GOT3 (cell line): ENCODE measurements at places on chromosomes 13 and 19.

GRCh38 chr13:80305737-80306136, 35.2 kb downstream of the SPRY2 start:
- no peak for DNase-seq

GRCh38 chr13:80740071-80740470, 399.1 kb upstream of the SPRY2 start:
- no peak for DNase-seq

GRCh38 chr13:21330126-21330861, 128.8 kb downstream of the ZDHHC20 start:
- DNase-seq, result no peak

DNA sequence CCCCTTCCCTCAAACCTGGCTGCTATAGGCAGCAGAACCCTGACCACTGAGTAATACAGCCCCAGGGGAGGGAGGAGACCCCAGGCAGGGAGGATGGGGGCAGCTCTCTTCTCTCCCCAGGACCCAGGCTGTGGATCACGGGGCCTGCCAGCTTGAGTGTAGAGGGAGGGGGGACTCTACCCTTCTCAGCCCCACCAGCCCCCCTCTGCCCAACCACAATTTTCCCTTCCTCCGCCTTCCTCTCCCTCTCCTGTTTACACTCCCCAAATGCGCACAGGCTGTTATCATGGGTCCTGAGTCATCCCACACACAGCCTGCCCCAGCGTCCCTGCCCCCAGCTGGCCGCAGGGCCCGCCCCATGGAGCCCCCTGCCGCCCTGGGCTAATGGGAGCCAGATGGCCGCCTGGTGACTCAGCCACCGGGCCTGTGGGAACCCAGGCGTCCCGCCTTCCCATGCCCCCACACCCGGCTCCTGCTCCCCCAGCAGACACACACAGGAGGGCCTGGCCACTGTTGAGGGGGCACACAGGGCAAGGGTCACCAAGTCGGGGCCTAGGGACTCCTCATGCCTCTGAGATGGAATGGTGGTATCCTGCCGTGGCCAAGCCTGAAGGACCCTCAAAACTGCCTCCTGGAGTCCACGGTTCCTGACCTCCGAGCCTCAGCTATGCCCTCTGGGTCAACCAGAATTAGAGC, 13.6 kb downstream of the CCDC97 start:
- peak; percentile 22 for DNase-seq

GRCh38 chr19:35220315-35220921, 8.1 kb downstream of the FAM187B start:
- DNase-seq, result no peak

DNA sequence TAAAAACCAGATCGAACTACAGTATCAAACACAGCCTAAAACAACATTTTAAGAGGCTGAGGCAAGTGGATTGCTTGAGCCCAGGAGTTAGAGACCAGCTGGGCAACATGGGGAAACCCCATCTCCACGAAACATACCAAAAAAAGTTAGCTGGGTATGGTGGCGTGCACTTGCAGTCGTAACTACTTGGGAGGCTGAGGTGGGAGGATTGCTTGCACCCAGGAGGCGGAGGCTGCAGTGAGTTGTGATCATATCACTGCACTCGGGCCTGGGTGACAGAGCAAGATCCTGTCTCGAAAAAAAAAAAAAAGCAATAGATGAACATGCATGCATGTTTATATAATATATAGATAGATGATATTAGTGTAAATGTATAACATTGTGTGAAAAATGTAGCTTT, 5.2 kb upstream of the MRPS31 start:
- DNase-seq, result no peak

- DNase-seq, result no peak
Observed at GRCh38 chr13:79427883-79428282, 21.8 kb upstream of the RBM26 start.

DNA sequence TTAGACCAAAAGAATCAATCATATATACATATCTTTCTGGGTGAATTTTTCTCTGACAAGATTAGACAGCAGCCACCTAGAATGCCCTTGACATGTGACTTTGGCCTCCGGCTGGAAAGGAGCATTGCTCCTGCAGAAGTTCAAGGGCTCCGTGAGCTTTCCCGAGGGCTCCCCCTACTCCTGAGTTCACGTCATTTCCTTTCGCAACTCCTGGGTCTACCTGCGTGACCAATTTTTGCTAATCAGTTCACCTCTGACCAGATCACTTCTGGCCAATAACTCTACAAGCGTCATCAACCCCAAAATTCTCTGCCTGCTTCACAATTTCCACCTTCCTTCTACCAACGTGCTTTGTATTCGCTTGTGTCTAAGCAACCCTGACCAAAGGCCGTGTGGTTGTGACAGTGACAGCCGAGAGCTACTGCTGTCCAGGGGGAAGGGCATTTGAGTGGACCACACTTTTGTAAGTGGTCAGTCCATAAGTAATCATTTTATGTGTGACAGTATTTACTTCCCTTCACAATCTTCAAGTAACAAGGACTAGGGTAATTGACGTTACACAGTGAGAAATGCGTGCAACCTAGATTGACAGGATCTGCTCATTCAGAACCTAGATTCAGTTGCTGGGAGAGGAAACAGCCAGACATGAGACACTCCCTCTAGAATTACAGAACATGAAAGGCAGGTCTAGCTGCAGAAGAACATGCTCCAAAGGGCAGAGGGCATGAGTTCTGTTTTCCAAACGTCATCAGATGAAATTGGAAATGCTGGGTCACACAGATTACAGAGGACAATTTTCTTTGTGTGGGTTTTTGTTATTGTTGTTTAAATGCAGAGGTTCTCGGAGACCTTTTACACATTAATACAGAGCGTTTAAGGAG, 145.9 kb upstream of the SPACA7 start:
- no peak for DNase-seq

- DNase-seq, result no peak
Observed at GRCh38 chr13:97148894-97149293, 73.2 kb upstream of the MBNL2 start.

- no peak for DNase-seq
Observed at GRCh38 chr19:12708641-12709040, 12.2 kb upstream of the FBXW9 start.

- DNase-seq, result no peak
Observed at GRCh38 chr19:6481541-6482342, at the start of gene DENND1C. DENND1C (minus strand) TSS chr19:6481787; CDS start chr19:6481695, 92 bp downstream.

DNA sequence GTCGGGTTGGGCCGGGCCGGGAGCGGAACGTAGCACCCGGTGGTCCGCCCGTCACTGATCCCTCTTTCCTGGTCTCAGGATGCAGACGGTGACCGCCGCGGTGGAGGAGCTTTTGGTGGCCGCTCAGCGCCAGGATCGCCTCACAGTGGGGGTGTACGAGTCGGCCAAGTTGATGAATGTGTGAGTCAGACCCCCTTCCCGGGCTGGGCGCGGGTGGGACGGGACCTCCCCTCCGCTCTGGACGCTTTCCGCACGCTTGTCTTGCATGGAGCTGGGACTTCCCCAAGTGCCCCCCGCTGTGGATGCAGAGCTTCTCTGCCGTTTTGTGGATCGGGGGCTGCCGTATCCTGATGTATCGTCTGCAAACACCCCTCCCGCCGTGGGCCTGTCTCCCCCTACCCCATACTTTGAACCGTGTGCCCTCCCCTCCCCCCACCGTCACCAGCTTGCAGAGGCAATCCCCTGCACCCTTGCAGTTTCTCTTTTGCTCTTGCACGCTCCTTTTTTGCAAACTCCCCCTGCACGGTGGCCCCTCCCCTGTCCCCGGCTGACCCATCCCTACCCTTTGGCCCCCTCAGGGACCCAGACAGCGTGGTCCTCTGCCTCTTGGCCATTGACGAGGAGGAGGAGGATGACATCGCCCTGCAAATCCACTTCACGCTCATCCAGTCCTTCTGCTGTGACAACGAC, 669 bp downstream of the GADD45B start:
- no peak for DNase-seq

DNA sequence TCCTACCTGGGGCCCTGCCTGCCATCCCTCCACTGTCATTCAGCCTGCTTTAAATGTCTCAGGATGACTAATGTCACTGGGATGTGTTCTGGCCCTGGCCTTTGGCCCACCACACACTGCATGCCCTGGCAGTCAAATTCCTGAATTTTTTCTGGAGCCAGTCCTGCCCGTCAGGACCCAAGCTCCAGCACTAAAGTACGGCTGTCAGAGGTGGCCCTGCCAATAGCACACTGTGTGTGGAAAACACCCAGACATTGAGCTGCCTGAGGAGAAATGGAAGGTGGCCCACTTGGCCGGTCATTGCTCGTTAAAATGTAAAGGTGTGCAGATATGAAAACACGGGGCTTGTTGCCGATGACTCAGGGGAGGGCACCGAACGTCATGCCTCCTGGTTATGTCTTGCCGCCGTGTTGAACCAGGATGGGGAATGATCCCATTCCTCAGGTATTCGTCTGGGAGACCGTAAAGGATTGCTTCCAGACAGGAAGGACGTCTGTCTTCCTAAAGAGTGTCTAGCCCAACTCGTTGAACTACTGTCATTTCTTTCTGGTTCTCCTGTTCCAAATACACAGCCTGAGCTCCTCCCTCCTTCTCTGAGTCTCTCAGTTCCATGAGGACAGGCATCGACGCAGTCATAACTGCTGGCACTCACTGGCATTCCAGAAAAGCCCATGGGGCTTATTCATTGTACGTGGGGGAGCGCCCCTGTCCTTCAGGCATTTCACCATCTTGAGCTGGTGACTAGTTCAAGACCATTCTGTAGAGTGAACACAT, 40.6 kb downstream of the COL4A2 start:
- DNase-seq, result no peak

- no peak for DNase-seq
Observed at GRCh38 chr13:113322043-113322461, 25.0 kb downstream of the LAMP1 start.

DNA sequence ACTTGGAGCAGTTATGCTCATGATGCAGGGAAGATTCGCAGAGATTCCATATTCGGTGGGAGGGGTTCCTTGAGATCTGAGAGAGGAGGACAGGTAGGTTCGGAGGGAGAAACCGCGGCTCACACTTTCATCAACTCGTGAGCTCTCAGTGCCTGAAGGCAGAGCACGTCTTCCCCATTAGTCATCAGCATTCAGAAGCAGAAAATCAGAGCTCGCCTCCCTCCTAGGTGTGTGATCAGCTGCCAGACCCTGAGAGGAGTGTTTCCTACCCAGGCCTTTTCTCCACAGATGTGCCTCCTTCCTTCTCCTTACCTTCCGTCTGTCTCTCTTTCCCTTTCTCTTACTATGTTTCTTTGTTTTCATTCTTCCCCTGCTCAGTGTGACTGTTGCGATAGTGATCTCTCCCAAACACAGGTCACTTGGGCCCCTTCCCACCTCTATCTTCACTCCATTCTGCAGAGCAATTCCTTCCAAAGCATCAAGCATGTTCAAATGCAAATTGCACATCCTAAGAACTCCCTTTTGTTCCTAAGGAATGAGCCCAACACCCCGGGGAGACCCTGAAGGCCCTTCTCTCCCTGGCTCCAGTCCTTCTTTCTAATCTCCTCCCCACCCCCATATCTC, 389.5 kb downstream of the UQCRFS1 start:
- DNase-seq, result no peak

- DNase-seq, result no peak
Observed at GRCh38 chr13:24083722-24084421, 76.6 kb upstream of the SPATA13 start.

DNA sequence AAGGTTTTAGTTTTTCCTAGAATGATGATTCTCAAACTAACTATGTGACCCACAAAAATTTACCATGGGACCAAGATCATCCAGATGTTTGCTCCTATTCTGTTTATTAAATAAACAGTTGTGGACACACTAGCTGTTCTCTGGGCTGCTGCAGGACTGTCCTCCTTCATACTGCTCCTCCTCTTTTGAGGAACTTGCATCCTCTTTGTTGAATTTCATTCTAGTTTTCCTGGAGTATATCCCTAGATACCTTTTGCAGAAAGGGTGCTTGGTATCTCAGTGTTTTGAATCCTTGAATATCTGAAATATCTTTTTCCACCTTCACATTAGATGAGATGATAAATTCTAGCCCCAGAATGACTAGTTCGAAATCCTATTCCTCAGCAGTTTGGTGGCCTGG, 24.1 kb downstream of the VASP start:
- no peak for DNase-seq

- DNase-seq, result no peak
Observed at GRCh38 chr13:105545811-105546210, 989.7 kb downstream of the EFNB2 start.

DNA sequence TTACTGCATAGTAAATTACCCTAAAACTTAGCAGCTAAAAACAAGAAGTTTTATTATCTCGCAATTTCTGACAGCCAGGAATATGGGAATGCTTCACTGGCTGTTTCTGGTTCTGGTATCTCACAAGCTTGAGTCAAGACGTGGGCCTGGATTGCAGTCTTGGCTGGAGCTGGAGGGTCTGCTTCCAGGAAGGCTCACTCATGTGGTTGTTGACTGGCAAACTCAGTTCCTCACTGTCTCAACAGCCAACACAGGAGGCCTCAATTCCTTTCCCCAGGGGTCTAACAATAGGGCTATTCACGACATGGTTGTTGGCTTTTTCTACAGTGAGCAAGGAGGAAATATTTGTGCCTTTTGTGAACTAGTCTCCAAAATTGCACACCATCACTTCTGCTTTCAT, 146.3 kb downstream of the GPC5 start:
- DNase-seq, result no peak

DNA sequence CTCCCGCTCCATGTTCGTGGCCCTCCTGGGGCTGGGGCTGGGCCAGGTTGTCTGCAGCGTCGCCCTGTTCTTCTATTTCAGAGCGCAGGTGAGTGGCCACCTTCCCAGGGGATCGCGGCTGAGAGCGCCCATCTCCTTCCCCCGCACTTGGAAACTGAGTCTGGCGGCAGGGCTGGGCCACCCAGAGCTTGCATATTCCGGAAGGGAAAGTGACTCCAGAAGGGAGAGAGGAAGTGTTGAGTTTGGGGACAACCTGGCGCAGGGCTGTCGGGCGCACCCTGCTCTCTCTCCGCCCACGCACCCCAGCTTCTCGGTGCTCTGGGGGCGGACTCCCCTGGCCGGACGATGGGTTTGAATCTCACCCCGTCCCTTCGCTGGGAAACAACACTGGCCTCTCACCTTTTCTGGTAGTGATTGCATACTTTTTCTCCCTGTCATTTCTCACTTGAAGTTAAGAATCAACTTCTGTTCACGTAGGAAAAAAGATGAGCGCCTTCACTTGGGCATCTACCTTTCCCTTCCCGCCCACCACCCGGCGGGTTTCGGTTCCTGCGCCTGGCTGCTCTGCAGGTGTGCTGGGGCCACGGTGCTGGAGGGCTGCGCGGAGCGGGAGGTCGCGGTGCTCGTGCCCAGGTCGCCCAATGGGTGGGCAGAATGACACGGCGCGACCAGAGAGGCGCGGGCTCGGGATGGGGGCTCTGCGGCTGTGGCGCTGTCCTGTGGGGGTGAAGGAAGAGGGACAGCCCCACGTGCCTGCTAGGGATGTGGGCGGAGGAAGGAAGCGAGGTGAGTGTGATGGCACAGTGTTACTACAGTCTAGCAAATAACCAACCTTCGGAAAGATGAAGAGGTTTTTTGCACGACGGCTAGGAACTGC, 721 bp downstream of the TNFSF11 start:
- DNase-seq, result no peak

- DNase-seq, result no peak
Observed at GRCh38 chr13:112746044-112746443, 56.2 kb downstream of the ATP11A start.

DNA sequence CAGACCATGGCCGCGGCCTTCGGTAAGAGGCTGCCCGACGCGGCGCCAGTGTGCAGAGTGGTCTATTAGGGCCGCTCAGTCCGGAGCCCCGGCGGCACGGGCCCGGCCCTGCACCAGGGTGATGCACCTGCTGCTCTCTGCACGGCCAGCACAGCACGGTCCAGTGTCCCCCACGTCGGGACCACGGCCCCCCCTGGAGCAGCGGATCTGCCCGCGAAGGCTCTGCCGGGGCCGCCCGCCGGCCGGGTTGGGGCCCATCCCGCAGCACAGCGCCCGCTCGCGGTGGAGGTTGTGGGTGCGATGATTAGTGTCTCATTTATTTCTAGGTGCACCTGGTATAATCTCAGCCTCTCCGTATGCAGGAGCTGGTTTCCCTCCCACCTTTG, 7.9 kb downstream of the PTBP1 start:
- DNase-seq, result no peak
